ENCODE measurements at places on chromosomes 1 and 21.

GRCh38 chr21:39120876-39121599, 62.2 kb downstream of the PSMG1 start:
- no peak for DNase-seq

DNA sequence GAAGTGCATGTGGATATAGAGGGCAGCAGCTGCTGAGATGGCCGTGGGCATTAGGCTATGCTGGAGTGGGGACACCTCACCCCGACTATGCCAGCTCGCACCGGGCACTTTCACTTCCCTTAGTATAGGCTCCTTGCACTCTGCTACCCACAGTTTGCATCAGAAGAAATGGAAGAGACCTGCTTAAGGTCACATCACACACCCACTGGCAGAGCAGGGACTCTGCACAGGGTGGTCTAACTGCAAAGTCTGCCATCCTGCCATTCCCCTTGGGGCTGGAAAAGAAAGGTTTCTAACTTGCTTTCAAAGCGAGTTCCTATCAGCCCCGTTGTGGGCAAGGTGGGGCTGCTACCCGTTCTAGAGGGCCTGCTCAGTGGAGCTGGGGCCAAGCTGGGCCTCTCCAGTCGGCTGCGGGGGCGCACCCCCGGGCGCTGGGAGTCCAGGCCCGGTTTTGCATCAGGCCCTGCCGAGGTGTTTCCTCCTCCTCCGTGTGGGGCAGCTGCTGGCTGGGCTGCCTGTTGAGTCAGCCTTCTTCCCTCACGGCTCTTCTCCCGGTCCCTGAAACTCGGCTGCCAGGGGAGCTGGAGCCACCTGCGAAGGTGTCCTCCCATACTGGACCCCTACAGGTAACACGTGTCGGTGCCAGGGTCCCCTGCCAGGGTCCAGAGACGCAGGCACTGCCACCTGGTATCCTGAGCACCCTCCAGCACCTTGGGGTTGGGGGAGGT, at the start of gene SYTL1:
TSS of gene SYTL1 (plus strand) at position 498 of the 728 bp plus-strand sequence. CDS start 3,313 bp downstream, outside the sequence.
- peak; percentile 82 for DNase-seq

DNA sequence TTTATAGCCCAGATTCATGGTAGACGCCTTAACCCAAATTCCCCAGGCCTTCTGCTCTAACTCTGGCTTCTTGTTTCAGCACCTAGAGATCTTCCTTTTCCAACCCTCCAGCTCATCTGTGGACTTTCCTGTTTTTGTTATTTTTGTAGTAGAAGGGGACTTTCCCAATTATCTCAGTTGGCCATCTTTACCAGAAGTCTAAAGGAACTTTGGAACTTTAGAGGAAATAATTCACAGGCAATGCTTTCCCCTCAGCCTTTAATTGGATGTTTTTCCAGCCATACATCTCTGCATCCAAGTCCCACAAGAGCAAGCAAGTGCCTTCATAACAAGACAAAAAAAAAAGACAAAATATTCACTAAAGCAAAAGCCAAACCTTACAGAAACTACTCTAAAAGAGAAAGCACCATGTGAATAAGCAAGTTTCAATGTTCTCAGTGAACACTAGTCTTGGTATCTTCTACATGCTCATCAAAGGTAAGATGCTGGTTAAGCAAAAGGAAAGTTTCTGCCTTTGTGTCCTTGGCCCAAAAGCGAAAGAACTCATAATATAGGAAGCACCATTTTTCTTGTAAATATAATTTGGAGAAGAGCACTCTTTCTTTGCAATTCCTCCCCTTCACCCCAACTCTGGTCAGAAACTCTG, 377.3 kb downstream of the SETD4 start:
- no peak for DNase-seq

DNA sequence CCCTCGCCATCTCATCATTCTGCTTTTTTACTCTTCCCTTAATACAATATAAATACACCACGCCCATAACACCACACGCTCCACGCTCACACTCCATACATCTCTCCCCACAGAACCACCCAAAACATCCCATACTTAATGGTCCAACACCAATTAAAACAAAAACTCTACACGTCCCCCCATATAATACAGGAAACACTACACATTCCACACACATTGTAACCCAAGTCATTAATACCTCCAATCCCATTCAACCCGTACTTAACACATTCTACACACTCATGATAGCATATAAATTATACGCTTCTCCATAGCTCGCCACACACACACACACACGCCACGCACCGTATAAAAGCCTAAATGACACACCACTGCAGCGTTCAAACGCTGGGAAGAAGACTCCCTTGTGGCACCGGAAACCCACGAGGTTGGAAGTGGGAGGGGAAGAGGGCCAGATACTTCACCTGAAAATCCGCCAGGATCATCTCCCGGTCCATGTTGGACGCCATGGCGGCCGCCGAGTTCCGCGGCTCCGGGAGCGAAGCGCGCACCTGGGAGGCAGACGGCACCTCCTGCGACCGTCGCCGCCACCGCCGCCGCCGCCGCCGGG, 659 bp downstream of the FAF1 start:
- peak; percentile 26 for DNase-seq

DNA sequence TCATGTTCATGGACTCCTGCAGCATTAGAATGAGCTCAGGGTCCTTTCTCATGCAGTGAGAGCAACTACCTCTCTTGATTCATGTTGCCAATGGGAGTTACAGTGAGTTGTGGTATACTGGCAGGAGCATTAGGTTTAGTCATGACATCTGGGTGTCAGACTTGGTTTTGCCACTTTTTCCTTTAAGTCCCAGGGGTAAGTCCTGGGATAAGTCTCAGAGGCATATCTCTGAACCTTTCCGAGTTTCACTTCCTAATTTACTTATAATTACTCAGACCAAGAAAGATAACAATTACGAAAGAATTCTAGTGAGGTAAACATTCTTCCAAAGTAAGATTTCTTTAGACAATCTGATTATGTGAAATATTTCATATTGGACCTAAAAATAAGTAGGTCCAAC, 606.0 kb downstream of the SMYD3 start:
- no peak for DNase-seq

GRCh38 chr1:1080122-1080757, 6.1 kb upstream of the RNF223 start:
- DNase-seq, result peak; percentile 86

DNA sequence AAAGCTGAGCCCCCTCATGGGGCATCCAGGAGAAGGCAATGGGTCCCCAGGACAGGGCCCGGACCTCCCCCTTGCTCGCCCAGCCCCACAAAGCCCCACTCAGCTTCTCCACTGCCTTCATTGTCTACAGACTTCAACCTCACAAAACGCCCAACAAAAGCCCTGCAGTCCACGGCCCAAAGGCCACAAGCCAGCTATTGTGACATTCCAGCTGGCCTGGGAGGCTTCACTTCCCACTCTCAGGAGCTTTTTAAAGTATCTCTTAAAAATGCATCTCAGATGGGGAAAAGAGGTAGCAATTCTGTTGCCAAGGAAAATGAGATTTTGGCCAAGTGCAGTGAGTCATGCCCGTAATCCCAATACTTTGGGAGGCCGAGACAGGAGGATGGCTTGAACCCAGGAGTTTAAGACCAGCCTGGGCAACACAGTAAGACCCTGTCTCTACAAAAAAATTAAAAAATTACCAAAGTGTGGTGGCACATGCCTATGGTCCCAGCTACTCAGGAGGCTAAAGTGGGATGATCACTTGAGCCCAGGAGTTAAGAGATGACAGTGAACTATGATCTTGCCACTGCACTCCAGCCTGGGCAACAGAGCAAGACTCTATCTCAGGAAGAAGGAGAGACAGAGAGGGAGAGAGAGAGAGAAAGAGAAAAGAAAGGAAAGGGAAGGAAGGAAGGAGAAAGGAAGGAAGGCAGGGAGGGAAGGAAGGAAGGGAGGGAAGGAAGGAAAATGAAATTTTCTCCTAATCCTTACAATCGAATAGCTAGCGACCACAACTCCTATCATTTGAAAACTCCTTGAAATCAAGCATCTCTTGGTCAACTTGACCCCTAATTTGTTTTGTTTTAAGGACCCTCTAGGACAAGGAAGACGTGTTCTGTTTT, 31.4 kb upstream of the TARDBP start:
- DNase-seq, result no peak

DNA sequence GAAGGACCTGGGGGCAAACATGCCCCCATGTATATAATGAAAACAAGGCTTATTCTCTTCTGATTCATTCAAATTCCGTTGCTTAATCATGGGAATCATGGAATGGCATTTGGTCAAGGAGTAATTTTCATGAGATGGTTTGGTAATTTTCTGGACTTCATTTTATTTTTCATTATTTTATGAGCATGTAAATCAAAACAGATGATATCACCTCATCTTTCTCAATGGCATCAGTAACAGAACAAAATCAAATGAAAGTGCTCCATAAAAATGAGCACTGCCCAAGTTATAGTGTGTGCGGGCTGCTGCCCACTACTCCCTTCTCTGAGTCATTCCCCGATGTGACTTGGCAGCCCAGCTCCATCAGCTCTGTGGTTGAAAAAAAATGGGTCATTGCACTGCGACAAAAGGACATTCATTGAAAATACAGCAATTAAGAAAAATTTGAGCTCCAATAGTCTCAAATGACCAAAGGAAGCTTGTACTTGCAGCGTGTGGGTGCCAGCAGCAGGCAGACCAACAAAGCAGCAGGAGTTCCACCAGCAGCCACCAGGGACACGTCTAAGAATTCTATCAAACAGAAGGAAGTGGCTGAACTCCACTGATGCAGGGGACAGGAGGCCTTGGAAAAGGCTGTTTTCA, 84.3 kb upstream of the VAV3 start:
- DNase-seq, result peak; percentile 21

DNA sequence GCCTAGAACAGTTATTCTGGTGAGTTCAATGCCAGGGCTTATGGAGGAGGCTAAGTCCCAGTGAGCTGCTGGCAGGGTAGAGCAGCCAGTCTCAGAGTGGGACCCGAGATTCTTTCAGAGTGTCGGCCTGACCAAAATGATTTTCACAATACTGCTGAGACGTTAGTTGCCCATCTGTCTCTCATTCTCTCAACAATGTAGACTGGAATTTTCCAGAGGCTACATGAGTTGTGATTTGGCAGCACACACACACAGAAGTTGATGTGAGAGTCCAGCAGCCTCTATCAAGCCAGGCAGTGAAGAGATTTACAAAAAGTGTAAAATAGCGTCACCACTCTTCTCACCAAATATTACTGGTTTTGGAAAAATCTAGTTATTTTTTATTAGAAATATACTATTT, 21.7 kb downstream of the CACNA1S start:
- no peak for DNase-seq

DNA sequence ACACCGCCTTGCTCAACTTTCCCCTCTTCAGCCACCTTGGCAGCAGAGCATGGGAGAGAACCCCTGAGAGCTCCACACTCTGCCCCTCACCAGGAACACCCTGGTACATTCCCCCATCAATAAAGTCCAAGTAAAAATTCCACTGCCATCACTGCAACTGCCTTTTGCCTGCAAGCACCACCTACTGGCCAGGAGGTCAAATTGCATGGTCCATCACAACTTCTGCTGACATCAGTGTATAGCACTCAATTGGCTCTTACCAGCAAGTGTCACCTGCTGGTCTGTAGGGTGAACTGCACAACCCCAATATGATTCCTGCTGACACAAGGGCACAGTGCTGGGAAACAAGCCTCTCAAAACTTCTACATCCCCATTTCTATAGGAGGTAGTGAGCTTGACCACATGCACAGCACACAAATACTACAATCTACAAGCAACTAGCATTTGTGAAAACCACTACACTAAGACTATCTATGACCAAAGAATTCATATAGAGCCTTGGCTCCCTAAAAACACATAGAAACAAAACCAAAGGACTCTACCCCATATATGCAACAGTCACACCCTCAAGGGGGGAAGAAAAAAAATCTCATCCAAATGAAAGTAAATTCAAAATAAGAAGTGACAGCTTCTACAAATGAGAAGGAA, 69.2 kb downstream of the FASLG start:
- peak; percentile 57 for DNase-seq

DNA sequence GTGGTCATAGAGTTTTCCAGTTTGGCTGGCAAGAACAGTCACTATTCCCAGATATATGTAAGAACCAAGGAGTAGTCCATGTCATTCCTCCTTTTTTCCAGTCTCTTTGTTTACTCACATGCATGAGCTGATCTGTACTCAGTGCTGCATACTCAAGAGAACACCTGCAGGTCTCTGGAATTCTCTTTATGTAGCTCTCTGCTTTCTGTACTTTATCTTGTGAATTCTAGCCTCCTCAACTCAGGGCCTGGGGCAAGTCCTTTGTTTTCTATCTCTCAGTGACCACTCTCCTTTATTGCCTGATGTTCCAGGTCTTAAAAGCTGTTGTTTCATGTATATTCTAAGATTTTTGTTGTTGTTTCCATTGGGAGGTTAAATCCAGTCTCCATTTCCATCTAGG, 478.9 kb downstream of the DPYD start:
- DNase-seq, result no peak

GRCh38 chr1:59947047-59947938, 20.7 kb upstream of the CYP2J2 start:
- peak; percentile 66 for DNase-seq

DNA sequence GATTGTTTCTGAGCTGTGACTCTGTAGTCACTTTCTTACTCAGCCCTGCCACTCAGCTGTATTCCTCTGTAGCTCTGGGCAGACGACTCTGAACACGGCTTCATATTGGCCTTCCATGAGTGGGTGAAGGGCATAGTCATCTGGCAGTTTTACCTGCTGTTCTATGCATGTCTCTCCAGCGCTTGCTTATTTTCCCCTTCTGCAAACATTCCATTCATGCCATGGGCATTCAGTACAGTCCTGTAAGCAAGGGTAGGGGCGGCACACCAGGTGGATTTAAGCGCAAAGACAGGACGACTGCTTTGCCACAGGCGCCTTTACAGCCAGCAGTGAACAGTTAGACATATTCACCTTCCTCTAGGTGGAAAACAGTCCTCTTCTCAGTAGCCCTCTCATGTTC, 4.4 kb upstream of the WDR26 start:
- no peak for DNase-seq

- DNase-seq, result peak; percentile 96
These were observed 106.5 kb downstream of the HLCS start for GRCh38 chr21:36859744-36860501.

DNA sequence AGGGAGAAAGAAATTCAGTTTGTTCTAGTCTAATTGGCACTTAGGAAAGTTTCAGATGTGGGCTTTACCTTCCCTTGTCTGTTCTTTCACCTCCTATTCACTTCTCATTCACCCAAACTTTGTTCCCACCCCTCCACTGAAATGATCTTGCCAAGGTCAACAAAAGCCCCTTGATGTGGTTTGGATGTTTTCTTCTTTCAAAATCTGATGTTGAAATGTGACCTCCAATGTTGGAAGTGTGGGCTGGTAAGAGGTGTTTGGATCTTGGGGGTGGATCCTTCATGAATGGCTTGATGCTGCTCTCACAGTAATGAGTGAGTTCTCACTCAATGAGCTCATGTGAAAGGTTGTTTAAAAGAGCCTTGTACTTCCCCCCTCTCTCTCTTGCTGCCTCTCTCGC, 379.3 kb downstream of the HHIPL2 start:
- no peak for DNase-seq

DNA sequence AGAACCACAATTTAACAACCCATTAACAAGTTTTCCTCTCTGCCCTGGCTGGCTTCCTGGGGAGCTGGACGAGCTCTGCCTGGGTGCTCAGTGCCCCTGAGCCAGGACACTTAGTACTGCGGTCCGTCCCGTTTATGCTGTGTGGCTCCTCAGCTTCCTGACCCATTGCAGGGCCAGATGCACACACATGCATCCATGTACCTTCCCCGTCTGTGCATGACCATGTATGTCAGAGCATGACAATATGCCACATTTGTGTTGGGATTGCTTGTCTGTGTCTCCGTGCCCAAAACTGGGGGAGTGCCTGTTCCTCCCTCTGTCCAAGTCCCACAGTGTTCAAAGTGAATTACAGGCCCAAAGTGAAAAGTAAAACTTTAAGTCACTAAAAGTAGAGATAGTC, 9.7 kb upstream of the TFF3 start:
- DNase-seq, result no peak

GRCh38 chr1:198598796-198599321, 40.0 kb upstream of the PTPRC start:
- DNase-seq, result no peak

GRCh38 chr1:182600745-182601415, 3.3 kb downstream of the RGS16 start:
- no peak for DNase-seq
